Stimulated activated CD8-positive, alpha-beta memory T cell treated with anti-CD3 and anti-CD28 coated beads, Interleukin-7, amount 100 ng/mL, for 48 hours (primary cell): ENCODE measurements at places on chromosomes 4 and X.

- no peak for DNase-seq
Measured at GRCh38 chr4:33518856-33519255, 2725.5 kb downstream of the ARAP2 start.

- no peak for DNase-seq
Measured at GRCh38 chr4:14151101-14151500, 523.6 kb upstream of the BOD1L1 start.

DNA sequence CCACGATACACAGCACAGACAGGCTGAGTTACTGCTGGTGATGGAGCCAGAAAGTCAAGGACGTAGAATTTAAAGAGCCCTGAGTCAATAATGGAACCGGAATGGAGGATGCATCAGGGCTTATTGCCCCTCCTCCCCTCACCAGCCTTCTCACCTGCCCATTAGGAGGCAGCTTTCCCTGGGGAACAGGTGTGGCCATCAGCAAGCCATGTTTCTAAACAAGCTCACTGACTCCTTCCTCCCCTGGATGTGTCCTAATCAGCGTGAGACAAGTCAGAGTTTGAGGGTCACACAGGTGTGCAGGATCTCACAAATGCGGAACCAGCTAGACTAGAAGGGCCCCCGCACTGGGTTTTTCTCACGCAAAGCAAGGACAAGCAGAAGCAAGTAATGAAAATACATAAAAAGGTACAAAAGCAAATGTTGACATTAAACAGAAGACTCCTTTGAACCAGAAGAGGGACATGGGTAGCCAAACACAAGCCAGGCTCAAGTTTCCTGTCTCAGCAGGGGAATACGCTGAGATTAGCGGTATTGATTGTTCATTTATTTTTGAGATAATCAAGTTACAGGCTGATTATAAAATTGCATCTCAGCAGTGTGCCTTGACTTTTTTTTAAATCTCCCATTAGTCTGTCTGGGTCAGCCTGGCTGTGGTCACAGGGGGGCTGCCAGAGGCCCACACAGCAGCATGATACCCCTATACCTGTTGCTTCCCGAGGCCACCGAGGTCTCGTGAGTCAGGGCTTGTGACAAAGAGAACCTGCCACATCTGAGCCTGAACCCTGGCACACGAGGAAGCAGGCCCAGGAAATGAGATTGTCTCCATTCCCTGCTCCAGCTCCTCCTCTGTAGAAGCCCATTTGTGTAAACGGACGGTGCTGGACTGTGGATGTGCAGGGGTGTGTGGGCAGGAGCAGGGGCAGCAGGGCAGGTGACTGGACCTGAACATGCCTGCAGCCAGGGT is 37.4 kb downstream of the CCKAR start:
- DNase-seq: no peak

DNA sequence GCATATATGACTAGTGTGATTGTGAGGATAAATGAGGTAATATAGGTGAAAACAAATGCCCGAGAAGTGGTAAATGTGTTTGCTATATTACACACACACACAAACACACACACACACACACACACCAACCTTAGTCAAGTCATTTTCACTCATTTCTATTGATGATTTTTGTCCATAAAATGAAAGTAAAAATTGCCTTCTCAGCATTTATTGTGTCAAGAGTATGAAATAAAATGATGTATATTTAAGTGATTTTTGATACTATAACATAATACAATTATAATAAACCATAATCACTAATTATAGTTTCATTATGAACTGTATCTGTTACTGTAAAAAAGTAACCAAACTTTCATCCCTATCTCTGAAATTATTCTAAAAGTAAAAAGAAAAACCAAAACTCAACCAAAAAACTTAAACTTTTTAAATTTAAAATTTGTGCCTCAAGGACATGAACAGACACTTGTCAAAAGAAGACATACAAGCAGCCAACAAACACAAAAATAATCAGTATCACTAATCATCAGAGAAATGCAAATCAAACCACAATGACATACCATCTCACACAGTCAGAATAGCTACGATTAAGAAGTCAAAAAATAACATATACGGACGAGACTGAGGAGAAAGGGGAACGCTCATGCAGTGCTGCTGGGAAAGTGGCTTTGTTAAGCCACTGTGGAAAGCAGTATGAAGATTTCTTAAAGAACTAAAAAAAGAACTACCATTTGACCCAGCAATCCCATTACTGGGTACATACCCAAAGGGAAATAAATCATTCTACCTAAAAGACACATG is 601.0 kb downstream of the TMA16 start:
- DNase-seq: no peak

GRCh38 chrX:129846716-129847115 is 3.0 kb upstream of the ZDHHC9 start:
- DNase-seq: no peak

GRCh38 chrX:122475306-122475705 is 708.8 kb upstream of the GRIA3 start:
- DNase-seq: no peak

GRCh38 chrX:8845469-8845868 is 44.3 kb upstream of the FAM9A start:
- no peak for DNase-seq

DNA sequence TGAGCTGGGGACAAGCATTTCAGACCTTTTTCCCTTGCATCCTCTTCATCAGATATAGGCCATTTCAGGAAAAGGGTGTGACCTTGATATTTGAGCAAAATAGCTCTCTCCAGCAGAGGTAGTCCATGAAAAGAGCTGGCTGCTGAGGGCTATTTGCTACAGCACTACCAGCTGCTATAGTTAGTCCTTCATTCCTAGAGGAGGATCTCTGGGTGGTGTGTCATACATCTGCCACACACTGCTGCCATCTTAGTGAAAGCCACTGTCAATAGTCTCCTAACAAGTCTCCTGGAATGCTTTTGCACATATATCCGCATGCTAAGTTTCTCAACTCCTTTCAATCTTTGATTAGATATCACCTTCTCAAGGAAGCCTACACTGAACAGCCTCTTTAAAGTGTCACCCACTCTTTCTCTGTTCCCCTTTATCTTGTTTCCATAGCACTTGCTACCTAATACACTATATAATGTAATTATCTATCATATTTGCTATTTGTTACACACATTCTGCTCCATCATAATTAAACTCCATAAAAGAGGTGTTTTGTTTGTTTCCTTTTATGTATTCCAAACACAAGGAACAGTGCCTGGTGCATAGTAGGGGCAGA is 131.9 kb downstream of the TBC1D19 start:
- DNase-seq: no peak

DNA sequence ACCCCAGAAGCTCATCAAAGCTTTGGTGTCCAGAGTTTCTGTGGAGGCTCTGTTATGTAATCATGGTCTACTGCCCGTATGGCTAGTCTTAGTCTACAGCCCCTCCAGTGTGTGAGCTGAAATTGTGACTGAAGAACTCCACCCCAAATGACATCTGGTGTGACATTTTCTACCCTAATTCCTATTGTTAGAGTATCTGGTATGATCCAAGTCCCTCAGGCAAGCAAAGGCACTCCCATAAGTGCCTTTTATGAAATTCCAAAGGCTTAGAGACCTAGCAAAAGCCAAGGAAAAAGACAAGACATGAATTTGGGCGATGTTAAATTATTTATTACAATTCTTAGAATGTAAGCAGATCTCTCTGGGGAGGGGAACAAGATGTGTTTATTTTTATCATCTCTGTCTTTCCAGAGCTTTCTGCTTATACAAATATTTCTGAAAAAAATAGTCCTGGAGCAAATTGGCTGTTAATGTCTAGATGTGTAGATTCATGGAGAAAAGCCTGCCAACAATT is 417.4 kb downstream of the CCSER1 start:
- DNase-seq: no peak

- DNase-seq: no peak
Measured at GRCh38 chr4:26510334-26510964, 20.2 kb upstream of the CCKAR start.

- no peak for DNase-seq
Measured at GRCh38 chrX:17616936-17617335, 120.4 kb upstream of the SCML1 start.

DNA sequence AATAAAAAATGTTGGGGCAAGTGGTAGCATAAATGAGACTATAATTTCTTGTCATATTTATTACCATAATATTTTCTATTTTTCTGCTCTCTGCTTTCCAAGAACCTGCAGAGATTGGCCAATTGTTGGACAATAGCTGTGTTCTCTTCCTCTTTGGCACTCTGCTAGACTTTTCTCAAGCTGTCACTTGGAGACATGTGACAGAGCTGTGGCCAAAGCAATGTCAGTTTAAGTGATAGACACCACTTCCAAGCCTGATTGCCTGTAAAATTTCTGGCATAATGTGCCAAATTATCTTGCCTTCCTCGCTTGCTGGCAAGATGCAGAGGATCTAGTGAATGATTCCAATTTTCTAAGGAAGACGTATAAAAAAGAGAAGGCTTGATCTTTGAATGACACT is 162.2 kb upstream of the NDST4 start:
- no peak for DNase-seq

- DNase-seq: no peak
Measured at GRCh38 chrX:9788911-9789310, 2.7 kb downstream of the SHROOM2 start.

- no peak for DNase-seq
Measured at GRCh38 chrX:14291666-14292500, 237.5 kb upstream of the GLRA2 start.

- DNase-seq: no peak
Measured at GRCh38 chr4:26434030-26434639, 56.1 kb downstream of the CCKAR start.

DNA sequence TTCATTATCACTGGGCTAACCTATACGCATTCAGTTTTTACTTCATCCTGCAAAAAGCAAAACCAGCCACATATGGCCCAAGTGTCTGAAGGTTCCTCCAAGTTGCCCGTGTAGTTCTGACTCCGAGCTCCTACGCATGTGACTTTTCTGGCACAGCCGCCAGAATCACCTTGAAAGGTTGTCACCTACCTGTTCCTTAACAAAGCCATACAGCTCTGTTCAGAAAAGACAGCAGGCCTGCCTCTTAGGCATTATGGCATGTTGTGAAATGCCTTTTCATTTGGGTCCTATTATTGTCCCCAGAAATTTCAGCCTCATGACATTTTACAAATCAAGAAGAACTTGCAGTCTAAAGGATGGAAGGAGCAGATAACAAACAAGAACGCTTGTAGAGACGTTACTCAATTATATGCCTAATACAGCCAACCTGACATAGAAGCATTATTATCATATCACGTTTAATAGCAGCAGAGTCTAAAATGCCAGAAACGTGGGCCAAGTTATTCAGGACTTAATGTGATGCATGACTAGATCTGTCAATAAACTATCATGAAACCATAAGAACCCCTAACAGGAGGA is 118.5 kb downstream of the RBM47 start:
- DNase-seq: no peak

GRCh38 chr4:168496834-168497233 is at the start of gene PALLD:
Gene PALLD (plus strand): TSS chr4:168497052.
- DNase-seq: no peak

GRCh38 chr4:64016893-64017292 is 392.4 kb downstream of the TECRL start:
- no peak for DNase-seq

DNA sequence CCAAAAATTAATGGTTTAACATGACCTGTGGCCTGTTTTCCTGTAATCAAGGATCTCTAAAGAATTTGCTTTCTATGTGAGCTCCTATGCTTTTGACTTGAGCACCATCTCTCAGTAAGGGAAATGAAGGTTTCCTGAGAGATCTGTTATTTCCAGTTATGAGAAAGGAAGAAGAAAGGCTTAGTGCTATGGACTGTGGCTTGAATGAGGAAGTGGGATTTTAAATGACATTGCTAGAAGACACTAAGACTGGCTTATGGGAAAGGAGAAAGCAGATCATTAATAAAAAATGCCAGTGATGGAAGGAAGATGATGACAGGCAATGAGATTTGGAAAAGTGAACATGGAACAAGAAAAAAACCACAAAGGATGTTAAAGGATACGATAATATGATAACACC is 285.4 kb downstream of the OPHN1 start:
- no peak for DNase-seq

- no peak for DNase-seq
Measured at GRCh38 chrX:119648421-119648775, 42.2 kb upstream of the NKRF start.

DNA sequence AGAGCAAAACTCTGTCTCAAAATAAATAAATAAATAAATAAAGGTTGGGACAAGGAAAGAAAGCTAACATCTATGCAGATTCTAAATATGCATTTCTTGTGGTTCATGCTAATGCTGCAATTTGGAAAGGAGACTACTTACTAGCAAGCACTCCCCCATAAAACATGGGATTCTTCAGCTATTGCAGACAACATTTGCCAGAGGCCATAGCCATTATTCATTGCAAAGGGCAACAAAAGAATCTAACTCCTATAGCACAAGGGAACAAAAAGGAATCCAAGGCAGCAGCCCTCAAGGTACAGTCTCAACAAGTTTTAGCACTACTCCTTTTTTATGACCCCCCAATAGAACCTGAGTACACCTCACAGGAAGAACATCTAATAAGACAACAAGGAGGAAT is 8.0 kb upstream of the HERC5 start:
- DNase-seq: no peak

DNA sequence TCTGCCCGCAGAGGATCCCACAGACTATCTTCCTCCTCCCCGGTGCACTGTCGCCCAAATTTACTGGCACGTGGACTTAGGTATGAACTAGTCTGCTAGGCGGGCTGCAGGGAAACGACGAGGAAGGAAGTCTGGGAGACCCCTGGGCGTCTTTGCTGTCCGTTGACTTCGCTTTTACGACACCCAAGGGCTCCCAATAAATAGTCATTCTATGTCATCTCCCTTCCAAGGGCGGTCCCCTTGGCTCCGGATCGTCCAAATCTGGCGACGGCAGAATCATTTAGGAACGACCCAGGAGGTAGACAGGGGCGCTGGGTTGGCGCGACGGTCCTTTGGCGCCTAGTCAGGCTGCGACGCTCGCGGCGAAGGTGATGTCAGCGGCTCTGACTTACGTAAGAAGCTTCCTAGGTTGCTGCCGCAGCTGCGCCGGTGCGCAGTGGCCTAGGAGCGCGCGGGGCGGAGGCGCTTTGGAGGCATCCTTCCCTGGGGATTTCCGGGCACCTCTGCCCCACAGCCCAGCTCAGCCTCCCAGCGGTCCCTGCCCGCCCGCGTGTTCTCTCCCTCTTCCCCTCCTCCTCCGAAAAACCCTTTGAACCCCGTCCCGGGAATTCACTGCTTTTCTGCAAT is 2.2 kb downstream of the NHS start:
- DNase-seq: no peak

DNA sequence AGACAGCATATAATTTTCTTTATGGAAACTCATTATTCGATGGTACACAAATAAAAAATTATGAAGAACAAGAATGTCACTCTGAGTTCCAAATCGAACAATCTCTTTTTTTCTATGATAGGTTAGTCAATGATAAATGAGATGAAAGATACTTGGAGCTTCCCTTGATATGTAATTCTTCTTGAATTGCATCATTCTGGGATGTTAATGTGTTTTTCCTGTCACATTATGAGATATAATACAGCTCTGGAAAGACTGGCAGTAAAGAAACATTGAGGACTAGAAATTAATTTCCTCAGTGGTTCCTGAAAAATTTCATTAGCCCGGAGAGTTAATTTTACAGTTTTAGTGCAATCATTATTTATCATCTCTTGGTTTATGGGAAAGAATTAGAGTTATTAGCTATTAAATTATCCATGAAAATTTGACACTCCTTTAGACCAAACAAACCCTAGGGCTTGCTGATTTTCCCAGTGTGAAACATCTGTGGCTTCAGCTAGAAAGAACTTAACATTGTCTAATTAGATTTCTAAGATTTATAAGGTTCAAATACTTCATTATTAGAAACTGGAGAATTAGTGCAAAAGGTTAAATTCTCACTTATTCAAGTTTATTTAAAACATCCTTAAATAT is 1546.6 kb upstream of the TENM3 start:
- no peak for DNase-seq
